CD8-positive, alpha-beta memory T cell (primary cell): ENCODE measurements at places on chromosomes 16 and 17. TPM values are rescaled to one million over a fixed set of nuclear protein-coding genes. Genes with fewer than 3 reads are reported as not detected.

DNA sequence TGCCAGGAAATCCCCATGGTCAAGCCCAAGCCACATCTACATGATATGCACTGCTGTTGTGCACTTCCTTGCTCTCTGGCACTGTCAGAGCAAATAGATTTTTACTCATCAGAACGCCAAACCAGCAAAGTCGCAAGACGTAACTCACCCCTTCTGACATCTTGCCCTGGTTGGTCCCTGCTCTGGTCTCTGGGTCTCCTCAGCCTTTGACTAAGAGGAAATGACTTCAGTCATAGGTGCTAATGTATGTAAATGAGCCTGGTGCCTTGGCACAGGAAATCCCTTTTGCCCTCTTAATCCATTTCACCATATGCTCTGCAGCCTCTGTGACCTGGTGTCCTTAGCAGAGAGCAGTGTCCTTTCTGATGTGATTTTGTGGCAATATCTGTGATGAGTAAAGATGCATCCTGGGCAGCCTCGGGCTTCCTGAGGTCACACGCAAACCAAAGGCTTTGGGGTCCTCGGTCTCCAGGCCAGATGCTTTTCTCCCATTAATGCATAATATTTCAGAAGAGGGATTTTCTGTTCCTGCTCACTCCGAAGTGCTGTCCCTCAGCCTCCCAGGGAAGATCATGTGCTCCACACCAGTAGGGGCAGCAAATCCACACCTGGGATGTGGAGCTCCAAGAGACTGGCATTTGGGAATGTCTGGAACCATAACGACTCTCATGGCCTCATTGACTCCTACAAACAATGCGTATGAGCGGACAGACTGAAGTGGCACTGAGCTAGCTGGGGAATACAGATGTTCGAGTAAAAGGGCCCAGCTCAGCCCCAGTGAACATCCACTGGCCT lies 66.9 kb downstream of the GP2 start:
- H3K36me3 ChIP-seq = no peaks in the 10 kb centered on the region
- no peak overlapping the region for H3K4me3 ChIP-seq
- no peak overlapping the region for H3K27ac ChIP-seq
- H3K27me3 ChIP-seq = no peaks in the 10 kb centered on the region
- no peak for DNase-seq

GRCh38 chr17:56676810-56677209 lies 83.3 kb downstream of the NOG start:
- no peak overlapping the region for H3K4me3 ChIP-seq
- no peak overlapping the region for H3K27ac ChIP-seq
- H3K36me3 ChIP-seq = no peaks in the 10 kb centered on the region
- DNase-seq = no peak
- H3K4me1 ChIP-seq = peaks cover 18% of the 10 kb centered on the region

- peak overlapping the region; percentile 26 for H3K4me3 ChIP-seq
- H3K36me3 ChIP-seq = no peaks in the 10 kb centered on the region
- no peaks in the 10 kb centered on the region for H3K27me3 ChIP-seq
- H3K4me1 ChIP-seq = peaks cover 52% of the 10 kb centered on the region
- H3K27ac ChIP-seq = peak overlapping the region; percentile 21
Measured at GRCh38 chr16:57266531-57267260, 17.8 kb downstream of the PLLP start.

- DNase-seq = no peak
- no peak overlapping the region for H3K4me3 ChIP-seq
- H3K36me3 ChIP-seq = no peaks in the 10 kb centered on the region
- peaks cover 99% of the 10 kb centered on the region for H3K27me3 ChIP-seq
- H3K27ac ChIP-seq = no peak overlapping the region
- peaks cover 56% of the 10 kb centered on the region for H3K4me1 ChIP-seq
Measured at GRCh38 chr17:79803997-79804855, 7.3 kb upstream of the CBX8 start.

DNA sequence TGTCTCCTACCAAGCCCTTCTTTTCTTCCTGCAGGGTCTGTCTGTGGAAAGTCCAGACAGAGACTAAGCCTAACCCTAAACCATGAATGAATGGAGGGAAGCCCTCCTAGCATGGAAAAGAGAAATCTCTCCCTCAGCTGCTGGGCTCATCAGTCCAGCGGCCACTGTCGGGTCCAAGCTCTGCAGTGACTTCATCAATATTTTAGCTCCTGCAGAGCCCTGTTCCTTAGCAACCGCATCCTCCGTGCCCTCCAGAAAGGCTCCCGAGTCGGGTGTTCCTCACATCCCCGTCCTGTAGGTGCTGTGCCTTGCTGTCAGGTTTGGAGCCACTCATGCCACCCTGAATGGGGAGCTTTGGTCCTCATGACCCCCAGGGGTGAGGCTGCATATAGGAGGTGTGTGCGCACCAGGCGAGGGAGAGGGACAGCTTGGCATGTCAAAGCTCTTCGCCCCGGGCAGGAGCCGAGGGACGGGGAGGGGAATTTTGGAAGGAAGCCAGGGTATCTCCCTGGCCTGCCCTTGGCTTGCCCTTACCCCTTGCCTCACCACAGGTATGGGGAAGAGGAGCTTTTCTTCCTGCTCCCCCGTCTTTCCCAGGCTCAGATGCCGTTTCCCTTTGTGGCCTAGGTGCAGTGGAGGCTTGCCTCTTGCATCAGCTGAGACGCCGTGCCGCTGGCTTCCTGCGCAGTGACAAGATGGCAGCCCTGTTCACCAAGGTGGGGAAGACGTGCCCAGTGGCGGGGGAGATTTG lies 23.9 kb downstream of the SGSM2 start:
- H3K4me3 ChIP-seq = no peak overlapping the region
- H3K27ac ChIP-seq = no peak overlapping the region
- peaks cover 6% of the 10 kb centered on the region for H3K36me3 ChIP-seq
- H3K27me3 ChIP-seq = no peaks in the 10 kb centered on the region

DNA sequence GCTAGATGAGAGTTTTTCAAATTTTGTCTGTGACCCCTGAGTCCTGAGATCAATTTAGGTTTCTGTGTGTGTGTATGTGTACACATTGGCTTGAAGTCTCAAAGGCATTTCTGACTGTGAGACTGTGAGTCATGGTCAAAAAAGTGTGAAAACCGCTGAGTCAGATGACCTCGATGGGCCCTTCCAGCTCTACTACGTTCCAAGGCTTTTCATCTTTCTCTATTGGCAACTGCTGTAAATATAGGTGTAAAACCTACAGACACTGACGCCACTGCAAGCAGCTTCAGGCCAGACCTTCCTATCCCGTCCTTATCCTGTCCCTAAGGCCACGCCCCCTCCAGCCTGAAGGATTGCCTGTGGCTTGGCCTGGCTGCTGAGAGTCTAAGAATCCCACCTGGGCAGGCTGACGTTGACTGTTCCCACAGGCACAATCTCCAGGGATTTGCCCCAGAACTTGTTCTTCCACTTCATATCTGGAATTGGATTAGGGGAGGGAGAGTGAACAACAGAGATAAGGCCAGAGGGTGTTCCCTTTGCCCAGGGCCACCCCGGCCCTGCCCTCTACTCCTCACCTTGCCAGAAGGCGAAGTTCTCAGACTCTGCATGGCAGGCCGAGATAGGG lies 11.3 kb downstream of the OSBPL7 start:
- no peak overlapping the region for H3K4me3 ChIP-seq
- peaks cover 15% of the 10 kb centered on the region for H3K36me3 ChIP-seq
- H3K27me3 ChIP-seq = no peaks in the 10 kb centered on the region
- peak; percentile 72 for DNase-seq

DNA sequence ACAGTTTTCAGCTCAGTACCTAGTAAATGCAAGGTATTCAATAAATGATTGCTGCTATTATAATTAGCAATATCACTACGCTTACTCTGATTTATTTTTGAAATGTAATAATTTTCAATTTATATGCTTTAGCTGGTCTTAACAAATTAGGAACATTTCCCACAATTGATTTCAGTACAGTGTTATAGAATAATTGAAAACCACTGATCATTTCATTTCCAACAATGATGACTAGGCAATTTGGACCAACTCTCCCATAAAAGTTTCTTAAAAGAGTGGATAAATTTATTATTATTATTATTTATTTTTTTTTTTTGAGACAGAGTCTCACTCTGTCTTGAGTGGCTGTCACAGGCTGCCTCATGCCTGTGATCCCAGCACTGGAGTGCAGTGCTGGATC lies 41.1 kb downstream of the VMP1 start:
- no peaks in the 10 kb centered on the region for H3K4me1 ChIP-seq
- H3K36me3 ChIP-seq = no peaks in the 10 kb centered on the region

DNA sequence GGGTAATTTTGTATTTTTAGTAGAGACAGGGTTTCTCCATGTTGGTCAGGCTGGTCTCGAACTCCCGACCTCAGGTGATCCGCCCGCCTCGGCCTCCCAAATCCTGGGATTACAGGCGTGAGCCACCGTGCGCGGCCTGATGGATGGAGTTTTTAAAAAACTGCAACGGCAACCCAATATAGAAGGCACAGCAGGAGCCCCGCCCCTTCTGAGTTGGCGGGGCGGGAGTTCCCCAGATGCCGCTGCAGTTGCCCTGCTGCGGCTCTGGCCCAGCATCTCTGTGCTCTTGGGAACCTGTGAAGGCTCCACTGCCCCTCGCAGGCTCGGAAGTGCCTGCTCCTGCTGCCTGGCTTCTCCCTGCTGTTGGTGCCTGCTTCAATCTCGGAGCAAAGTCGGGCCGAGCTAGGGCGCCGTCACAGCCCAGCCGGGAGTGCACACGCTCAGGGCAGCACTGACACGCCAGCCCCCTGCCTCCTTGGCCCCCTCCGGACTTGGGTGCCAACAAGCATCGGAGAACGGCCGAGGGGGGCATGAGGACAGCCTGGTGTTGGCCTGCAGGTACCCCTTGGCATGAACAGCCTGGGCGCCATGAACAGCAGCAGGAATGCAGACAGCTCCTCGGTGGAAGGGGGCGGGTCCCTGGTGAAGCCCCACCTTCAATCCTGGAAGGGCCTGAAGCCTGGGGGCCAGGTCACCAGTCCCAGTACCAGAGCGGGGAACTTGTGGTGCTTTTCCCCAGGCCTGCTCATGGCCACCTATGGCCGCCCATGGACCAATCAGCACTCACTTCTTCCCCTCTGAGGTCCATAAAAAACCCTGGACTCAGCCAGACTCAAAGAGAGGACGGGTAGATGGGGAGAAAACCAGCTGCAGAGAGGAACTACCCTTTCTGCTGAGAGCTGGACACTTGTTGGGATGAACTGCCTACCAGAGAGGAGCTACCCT lies 2.3 kb upstream of the NT5M start:
- H3K27me3 ChIP-seq = no peaks in the 10 kb centered on the region
- H3K36me3 ChIP-seq = no peaks in the 10 kb centered on the region

DNA sequence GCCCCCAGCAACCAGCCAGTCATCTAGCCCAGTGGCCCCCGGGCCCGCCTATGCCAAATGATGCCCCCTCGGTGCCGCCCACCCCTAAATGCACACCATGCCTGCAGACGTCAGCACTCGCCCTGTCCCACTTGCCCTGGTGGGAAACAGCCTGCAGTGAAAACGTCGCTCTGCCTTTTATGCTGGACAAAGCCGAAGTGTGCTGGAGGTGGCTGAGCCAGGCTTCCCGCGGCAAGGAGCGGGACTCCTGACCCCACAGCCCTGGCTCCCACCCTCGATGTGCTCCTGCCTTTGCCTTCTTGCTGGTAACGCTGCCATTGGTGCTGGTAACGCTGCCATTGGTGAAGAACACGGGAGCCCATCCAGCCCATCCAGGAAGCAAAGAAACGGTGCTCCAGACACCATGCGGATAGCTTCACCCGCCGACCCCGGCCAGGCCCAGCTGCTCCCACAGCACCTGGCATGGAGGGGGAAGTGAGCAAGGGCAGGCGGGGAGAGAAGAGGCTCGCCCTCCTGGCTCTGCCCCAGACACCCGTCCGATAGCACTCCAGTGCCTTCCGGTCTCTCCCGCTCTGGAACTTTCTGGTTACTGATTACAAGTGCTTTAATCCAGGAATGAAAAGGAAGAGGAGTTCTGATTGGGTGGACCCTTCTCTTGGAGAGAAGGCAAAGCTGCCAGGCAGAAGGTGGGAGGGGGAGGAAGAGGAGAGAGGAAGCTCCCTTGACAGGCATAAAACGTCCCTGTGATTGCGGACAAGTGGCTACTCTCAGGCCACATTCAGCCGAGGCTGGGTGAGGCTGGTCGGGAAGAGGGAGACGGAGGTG lies 4.0 kb upstream of the BAIAP2 start:
- H3K36me3 ChIP-seq = no peaks in the 10 kb centered on the region
- no peaks in the 10 kb centered on the region for H3K27me3 ChIP-seq
- no peak for DNase-seq
- H3K4me1 ChIP-seq = peaks cover 8% of the 10 kb centered on the region

CAPN15 gene
- total RNA-seq = 98.6 TPM

DNA sequence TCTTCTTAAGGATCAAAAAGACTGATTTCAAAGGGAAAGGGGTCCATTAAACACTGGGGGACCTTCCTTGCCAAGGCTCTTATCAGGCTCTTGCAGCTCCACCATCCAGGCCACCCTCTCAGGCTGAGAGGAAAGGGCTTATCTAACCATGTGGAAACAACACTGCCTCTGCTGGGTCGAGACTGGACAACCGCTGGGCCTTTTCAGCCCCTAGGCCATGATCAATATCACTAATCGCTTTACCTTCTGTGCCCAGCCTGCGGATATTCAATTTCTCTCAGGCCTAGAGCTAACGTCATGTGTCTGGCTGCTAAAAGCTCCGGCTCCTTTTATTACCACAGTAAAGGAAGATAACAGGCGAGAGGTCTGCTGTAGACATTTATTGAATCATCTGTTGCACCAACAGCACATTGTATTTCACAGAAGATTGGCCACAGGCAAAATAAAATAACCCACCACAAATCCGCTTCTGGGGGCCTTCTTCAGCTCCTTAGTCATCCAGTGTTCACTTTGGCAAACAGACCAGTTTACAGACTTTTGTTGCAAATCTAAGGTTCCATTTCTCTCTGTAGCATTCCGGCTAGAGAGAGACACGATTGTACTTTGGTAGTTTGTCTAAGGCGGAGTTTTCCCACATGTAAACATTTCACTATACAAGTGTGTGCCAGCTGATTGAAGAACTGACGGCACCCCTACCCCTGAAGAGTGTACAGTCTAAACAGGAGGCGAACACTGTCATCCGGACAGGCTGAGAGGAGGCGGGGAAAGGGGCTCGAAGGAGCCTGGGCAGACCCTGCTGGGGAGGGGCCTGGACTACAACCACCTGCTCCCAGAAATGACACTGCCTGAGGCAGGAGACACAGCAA lies 13.9 kb downstream of the CYB561 start:
- peak overlapping the region; percentile 70 for H3K27ac ChIP-seq
- no peak overlapping the region for H3K4me3 ChIP-seq
- no peak for DNase-seq
- peaks cover 40% of the 10 kb centered on the region for H3K4me1 ChIP-seq

DNA sequence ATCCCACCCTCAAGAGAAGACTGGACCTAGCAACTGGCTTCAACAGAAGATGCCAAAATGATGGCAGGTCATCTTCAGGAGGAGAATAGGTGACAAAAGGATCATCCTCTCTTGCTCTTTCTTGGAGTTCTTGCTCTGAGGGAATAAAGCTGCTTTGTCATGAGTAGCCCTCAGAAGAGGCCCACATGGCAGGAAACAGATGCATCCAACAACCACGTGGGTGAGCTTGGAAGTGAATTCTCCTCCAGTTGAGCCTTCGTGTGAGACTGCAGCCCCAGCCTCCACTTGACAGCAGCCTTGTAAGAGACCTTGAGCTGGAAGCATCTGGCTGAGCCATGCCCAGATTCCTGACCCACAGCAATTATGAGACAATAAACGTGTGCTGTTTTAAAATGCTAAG lies 87.5 kb downstream of the DYNLRB2 start:
- H3K4me1 ChIP-seq = no peaks in the 10 kb centered on the region
- no peak overlapping the region for H3K27ac ChIP-seq
- DNase-seq = no peak
- no peak overlapping the region for H3K4me3 ChIP-seq
- no peaks in the 10 kb centered on the region for H3K27me3 ChIP-seq
- H3K36me3 ChIP-seq = no peaks in the 10 kb centered on the region
